ENCODE measurements at places on chromosomes 5 and 9.

- no peak for DNase-seq
Observed at GRCh38 chr5:170571875-170572852, 68.3 kb downstream of the KCNIP1 start.

DNA sequence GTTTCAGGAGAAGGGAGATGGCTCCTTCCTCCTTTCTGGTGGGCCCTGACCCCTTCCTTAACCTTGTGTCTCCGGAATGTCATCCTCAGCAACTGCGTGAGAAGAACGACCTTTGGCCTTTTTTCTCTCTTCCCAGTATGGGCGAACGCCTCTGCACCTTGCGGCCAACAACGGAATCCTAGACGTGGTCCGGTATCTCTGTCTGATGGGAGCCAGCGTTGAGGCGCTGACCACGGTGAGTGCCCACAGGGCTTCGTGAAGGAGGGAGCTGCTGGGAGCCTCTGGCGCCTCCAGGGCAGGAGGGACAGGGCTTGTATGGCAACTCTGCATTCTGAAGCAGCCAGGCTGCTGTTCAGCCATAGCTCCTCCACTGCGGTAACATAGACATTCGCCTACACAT, 68.0 kb upstream of the CTSL start:
- no peak for DNase-seq

DNA sequence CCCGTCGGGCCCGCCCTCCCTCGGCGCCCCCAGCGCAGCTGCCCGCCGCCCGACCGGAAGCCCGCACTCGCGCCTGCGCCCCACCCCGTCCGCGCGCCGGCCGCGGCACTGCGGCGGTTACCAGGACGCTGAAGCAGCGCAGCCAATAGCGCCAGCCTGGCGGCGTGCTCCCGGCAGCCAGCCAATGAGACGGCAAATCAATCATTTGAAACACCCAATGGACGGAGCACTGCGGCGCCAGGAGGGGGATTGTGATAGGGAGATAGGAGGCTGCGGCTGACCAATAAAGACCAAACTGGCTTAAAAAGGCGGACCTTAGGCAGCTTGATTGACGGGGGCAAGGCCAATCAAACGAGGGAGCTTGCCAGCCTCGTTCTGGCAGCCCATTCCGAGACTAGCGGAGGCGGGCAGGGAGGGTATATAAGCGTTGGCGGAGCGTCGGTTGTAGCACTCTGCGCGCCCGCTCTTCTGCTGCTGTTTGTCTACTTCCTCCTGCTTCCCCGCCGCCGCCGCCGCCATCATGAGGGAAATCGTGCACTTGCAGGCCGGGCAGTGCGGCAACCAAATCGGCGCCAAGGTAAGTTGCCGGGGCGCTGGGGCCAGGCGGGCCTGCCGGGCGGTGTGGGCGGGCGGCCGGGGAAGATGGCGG, at the start of gene TUBB4B:
TUBB4B (plus strand) TSS at position 447 of the 649 bp plus-strand sequence; CDS start at position 521, 74 bp downstream.
- DNase-seq, result peak; percentile 90

GRCh38 chr9:100803956-100804355, 224.6 kb upstream of the PLPPR1 start:
- DNase-seq, result no peak

DNA sequence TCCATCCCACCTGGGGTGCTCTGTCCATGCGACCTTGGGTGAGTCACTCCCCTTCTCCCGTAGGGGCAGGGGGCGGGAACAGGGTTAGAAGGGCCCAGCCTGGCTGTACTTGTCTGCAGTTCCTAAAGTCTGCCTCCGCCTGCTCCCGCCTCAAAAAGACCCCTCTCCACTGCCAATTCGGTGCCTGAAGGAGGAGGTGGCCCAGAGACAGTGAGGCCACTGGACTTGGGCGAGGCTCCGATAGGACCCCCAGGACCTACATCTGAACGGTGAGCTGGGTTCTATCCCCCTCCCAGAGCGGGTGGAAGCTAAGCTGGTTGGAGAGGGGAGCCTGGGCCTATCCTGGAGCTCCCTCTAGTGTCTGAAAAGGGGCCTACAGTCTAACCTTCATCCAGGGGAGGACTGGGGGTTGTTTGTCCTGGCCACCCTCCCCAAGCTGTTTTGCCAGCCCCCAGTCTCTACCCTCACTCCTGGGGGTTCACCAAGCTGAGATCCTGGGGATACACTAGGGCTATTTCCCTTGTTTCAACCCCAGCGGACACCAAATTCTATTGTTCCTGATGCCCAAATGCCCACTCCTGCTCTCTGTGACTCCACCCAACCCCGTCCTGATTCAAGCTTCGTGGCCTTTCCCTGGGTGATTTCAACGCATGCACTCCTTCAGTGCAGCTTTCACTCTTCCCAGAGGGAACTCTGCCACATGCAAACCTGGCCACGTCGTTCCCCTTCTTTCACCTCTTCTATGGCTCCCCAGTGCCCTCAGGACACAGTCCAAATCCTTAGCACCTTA, 6.1 kb upstream of the CRB2 start:
- peak; percentile 77 for DNase-seq

- DNase-seq, result no peak
Observed at GRCh38 chr9:70303268-70303667, 44.5 kb downstream of the SMC5 start.

DNA sequence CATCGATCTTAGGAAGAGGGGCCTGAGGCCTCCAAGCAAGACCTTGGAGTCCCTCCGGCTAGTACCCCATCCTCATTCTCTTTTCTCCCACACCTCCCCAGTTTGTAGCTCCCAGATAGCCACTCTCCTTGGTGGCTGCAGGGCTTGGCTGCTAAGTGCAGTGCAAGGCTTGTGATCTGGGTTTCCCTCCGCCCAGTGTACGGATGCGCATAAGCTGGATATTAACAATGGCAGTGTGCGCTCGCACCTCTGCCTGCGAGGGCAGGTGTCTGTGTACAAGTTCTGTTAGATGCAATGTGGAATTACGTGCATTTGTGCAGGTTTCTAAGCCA, 71.0 kb upstream of the TBCA start:
- DNase-seq, result no peak

DNA sequence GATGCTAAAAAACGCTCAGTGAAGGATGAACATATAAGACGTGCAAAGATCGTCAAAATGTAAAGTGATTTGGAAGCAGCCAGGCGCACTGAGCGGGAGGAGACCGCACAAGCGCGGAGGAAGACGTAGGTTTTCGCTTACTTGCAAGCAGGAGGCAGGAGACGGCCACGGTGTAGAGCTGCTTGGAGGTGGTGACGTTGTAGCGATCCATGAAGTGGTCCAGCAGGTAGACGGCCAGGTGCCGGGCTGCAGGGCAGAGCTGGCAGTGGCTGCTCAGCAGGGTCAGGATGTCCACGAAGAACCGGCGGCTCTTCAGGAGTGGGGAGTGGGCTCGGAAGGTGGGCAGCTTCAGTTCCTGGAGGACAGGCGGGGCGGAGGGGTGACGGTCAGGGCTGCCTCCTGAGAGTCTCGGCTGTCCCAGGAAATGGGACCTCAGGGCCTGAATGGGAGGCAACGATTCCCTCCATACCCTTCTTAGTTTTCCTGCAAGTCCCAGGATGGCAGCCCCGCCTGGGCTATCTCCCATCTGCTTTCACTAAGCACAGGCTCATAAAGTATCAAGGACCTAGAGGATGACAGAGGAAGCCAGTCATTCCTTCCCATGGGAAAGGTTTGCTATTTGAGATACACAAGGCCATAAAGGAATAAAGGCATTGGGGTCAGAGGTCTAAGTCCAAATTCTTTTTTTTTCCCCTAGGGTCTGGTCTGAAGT, 31.8 kb downstream of the CCNJL start:
- DNase-seq, result no peak

DNA sequence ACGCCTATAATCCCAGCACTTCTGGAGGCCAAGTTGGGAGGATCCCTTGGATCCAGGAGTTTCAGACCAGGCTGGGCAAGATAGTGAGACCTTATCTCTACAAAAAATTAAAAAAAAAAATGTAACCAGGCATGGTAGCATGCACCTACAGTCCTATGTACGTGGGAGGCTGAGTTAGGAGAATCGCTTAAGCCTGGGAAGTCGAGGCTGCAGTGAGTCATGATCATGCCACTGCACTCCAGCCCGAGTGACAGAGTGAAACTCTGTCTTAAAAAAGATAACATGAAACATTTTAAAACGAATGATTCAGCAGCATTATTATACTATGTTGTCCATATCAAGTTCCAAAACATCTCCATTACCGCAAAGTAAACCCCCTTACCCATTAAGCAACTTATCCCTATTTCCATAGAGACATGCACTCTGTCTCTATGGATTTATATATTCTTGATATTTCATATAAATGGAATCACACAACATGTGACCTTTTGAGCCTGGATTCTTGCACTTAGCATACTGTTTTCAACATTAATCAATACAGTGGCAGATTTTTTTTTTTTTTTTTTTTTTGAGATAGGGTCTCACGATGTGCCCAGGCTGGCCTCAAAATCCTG, 56.9 kb upstream of the MTMR12 start:
- DNase-seq, result no peak

DNA sequence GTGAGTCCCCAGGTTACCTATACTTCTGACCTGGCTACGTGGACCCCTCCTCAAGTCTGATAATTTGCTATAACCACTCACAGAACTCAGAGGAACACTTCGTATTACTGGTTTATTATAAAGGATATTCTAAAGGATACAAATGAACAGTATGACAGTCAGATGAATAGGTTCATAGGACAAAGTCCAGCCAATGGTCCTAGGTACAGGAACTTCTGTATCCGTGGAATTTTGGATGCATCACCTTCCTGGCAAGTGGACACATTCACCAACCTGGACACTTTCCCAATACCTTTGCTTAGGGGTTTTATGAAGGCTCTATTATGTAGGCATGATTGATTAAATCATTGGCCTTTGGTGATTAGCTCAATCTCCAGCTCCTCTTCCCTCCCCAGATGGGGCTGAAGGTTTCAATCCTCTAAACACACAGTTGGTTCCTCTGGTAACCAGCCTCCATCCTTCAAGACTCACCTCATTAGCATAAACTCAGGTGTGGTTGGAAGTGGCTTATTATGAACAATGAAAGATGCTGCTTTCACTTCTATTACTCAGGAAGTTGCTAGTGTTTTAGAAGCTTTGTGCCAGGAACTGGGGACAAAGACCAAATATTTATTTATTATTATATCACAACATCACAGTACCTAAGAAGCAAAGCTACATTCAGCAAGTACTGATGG, 149.6 kb upstream of the ELL2 start:
- no peak for DNase-seq

GRCh38 chr5:178768371-178769260, 38.2 kb upstream of the ZNF354A start:
- no peak for DNase-seq

DNA sequence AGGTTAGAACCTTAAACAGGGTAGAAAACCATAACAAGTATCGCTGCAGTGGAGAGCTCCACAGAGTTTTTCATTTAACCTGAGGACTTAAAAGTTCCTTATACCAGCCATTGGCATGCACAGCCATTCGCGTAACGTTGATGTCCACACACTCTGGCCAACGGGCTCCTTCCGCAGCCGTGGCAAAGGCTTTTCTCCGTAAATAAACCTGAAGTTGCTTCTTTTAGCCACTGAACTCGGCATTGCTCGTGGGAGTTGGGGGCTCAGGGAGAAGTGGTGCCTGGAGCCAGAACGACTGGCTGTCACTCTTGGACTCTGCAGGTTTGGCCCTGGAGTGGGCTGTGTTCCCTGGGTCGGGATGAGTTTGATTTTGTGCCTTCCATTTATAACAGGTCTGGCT, 125.9 kb upstream of the LMX1B start:
- no peak for DNase-seq

- DNase-seq, result no peak
Observed at GRCh38 chr5:14428302-14429081, 153.1 kb upstream of the OTULINL start.

DNA sequence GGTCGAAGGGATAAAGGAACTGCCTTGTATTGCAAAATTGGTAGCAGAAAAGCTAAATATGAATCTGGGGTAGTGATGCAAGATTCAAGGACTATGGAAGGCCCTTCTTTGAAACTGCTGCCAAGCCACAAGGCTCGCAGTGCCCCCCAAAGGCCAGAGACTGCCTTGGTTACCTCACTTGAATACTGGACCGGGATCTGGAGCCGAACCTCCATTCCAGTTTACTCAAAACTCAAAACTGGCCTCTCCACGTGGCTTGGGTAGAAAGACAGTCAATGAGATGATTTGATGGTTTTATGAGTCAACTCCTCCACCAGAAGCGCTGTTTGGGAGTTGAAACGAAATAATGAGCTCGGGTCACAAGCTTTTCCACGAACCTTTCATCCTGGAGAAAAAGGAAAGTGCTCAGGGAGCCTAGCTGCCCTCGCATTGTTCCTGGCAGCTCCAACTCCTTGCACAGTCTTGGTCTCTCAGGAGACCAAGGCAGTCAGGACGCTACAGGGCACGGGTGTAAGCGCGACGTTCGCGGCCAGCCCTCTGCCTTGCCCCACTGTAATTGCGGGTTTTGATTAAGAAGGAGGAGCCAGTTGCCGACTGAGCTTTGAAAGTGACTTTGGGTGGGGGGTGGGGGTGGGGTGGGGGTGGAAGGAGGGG, 2.8 kb downstream of the ST8SIA4 start:
- DNase-seq, result peak; percentile 89

DNA sequence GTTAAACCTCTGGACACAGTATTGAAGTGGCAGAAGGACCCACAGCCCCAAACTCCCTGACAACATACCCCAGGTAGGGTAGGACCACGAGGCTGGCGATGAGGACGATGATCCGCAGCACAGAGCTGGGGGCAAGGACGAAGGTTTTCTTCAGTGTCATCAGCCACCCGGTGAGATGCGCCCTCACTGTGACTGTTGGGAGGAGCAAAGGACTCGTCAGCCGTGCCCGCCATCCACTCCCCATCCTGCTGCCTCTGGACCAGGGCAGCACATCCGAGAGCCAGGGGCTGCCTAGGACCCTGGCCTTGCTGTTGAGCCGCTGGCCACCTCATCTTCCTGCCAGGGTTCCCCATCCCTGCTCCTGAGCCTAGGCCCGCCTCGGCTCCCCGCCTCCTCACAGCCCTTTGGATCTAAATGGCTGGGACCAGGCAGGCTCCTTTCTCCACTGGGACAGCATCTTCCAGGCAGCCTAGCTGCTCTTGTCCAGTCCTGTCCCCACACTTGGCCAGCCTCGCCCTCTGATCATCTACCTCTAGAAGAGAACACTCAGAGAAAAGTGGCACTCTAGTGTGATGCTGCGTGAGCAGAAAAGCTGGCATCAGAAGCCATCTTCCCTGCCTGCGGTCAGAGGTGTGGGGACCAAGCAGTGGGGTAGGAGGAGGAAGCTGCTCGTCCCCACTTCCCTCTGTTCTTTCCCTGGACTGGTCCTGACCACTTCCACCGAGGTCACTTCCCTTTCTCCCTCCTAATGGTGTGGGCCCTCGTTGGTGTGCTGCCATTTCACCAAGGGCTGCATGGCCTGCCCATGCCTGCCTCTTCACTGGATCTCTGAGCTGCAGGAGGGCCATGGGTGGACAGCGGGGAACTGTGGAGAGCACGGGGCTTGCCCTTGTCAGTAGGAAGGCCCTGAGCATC, 49.2 kb downstream of the OTULIN start:
- DNase-seq, result no peak

DNA sequence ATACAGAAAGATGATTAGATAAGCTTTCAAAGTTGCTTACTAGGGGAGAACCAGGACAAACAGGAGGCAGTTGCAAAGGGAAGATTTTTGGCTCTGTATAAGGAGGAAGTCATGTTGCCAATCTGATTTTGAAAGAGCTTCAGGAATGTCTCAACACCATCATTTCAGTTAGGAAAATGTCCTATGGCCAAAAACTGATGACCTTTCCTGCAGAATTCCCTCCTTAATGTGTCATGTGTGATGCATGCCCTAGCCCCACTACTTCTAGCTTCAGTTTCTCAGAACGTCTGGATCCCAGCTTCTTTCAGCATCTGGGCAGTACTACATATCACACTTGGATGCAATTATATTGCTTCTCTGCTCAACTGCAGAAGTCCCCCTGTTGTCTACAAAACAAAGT, 211.5 kb upstream of the NREP start:
- DNase-seq, result no peak

All from stimulated activated effector memory CD8-positive, alpha-beta T cell treated with anti-CD3 and anti-CD28 coated beads, Interleukin-12 subunit alpha, Interleukin-12 subunit beta, amount 100 ng/mL, for 72 hours (primary cell).